ENCODE measurements at places on chromosomes 7 and 10.

- no peak for DNase-seq
Observed at GRCh38 chr10:125609859-125610258, 73.1 kb downstream of the TEX36 start.

GRCh38 chr10:104416851-104417250, 63.2 kb downstream of the CFAP58 start:
- no peak for DNase-seq

- DNase-seq: no peak
Observed at GRCh38 chr10:71145352-71145945, 66.9 kb upstream of the UNC5B start.

- no peak for DNase-seq
Observed at GRCh38 chr7:51255536-51256208, 60.9 kb downstream of the COBL start.

GRCh38 chr10:102422545-102423129, 2.0 kb downstream of the FBXL15 start:
- DNase-seq: peak; percentile 63

DNA sequence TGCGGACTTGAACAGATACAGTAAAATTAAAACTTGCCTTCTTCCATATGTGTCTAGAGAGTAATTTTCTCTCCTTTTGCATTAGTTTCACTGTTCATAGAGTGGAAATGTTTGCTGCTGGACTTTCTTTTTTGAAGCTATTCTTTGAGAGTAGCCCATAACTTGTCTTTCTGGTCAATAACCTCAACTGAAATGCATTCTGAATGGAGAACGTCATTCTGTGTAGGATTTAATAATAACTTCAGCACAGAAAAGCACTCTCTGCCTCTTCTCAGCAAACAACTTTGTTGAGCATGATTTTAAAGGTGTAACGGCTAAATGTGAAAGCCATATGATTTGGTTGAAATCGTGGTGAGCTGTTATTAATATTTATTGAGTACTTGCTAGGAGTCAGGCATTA, 111.8 kb downstream of the CUX1 start:
- DNase-seq: no peak

- peak; percentile 14 for DNase-seq
Observed at GRCh38 chr7:17991866-17992648, 35.6 kb downstream of the PRPS1L1 start.

DNA sequence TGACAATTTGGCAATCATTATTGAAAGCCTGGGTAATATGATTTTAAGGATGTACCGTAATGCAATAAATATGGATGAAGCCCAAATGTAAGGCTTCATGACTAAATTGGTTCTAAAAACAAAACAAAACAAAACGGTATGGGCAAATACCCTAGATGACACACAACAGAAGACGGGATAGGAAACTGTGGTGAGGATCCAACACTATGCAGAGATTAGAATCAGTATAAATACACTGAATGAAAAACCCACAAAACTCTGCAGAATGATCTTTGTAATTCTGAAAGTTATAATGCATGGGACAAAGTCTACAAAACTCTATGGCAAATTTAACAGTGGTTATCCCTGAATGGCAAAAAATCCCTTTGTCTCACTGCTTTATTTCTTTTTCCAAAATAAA, 57.6 kb downstream of the MALSU1 start:
- DNase-seq: peak; percentile 14

DNA sequence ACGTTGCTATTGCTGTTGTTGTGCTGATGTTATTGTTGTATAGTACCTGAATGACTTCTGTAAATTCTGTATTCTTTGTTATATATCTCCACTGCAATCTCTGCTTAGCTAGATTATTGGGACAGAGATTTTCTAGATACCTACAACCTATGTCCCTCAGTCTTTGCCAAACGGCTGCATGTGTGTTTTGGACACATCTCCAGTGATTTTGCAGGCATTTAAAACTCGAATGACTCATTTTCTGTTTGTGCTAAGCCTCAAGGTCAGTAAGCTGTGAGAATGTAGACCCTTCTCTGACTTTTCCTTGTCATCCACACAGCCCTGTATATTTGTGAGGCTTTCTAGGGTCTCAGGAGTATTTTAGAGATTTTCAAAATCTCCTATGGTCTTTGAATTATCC, 410.7 kb downstream of the POM121L12 start:
- no peak for DNase-seq

DNA sequence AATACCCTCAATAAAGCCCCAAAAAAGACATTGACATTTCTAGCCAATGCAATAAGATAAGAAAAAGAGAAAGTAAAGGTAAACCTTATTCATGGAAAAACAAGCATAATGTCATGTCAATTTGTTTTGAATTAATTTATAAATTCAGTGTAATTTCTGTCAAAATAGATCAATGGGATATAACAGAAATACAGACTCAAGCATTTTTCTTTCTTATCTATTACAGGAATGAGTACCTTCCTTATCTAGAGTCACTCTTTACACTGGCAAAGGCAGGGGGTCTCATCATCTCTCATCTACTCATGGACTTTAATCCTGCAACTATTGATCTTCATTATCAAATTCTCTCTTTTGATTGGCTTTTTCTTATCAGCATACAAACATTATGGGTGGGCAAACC, 127.1 kb upstream of the SHH start:
- no peak for DNase-seq

DNA sequence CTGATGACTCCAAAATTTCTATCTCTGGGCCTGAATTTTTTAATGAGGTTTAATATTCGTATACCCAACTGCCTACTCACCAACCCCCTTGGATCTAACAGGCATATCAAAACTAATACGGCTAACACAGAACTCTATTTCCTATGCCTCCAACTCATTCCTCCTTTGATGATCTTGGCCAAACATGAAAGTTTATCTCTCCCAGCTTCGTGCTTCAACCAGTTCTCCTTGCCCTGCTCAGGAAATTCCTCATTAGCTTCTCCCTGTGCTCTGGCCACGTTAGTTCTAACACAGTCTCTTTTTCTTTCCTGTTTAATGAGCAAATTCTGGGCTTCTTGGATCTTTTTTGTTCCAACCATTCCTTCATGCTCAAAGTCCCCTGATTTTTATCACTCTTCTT, 138.9 kb upstream of the PTN start:
- no peak for DNase-seq

GRCh38 chr7:5232485-5232837, 42.4 kb downstream of the WIPI2 start:
- no peak for DNase-seq

DNA sequence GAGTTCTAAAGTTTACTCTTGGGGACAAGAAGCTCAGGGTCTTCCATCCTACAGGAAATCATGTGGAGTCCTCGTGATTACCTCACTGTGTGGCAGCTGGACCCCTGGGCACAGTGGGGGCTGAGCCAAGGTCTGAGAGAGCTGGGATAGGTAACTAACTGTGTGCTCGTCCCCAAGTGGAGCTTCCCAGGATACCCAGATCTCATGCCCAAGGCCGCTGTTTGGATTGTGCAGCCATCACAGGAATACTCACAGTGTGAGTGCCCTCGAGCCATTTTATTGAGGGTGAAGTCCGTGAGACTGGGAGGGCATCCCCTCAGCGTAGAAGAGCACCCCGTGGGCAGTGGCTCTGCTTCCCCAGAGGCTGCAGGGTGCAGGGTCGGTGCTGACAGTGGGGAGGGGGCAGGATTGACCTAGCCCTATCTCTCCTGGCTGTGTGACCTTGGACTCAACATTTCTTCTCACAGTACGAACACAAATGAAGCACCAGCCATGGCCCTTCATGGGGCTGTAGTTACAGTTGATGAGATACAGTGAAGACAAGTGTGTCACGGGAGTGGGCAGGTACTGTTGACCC, 69.6 kb upstream of the LEP start:
- DNase-seq: no peak

DNA sequence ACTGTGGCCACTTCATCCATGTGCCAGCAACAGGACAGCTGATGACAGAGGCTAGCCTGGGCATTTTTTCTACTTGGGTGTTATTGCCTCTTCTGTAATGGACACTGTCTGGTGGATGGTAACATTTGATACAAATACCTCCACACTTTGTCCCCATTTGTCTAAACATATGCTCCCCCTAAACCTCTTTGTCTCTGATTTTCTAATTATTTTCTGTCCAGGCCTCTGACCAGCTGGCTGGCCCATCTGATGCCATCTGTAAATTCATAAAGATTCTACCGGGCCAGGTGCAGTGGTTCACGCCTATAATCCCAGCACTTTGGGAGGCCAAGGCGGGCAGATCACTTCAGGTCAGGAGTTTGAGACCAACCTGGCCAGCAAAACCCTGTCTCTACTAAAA, 84.7 kb upstream of the IFRD1 start:
- no peak for DNase-seq

DNA sequence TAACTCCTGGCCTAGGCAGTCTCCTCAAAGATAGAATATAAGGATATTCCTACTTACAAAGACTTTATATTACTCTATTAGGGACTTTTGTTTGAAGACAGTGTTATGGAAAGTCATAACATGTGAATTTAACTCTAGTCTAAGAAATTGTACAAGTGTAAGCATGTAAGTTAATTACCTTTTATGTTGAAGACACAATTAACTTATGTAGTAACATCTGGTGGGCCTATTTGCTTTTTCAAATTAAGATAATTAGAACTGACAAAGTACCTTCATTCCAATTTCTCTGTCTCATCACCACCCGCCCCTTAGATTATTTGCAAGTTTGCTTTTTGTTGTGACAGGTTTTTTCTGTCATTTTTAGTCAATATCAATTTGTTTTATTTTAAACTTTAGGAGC, 126.0 kb upstream of the THSD7A start:
- DNase-seq: no peak

- no peak for DNase-seq
Observed at GRCh38 chr7:23230641-23231101, 15.9 kb upstream of the GPNMB start.

DNA sequence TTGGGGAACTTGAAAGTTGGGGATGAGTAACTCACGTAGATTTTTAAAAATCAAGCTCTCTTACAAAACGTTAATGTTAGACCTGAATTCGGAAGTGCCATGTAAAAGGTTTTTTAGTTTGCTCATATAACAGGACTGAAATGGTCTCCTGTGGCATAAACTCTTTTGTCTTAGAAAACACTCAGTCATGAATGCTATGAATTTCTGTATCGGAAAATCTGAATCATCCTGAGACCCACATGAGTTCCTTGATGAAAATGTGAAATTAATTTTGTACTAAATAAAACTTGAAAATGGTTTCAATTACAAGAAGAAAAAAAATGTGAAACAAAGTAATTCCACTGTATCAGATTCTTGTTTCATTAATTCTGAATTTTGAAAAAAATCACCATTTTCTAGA, 134.8 kb upstream of the BMPER start:
- DNase-seq: no peak

DNA sequence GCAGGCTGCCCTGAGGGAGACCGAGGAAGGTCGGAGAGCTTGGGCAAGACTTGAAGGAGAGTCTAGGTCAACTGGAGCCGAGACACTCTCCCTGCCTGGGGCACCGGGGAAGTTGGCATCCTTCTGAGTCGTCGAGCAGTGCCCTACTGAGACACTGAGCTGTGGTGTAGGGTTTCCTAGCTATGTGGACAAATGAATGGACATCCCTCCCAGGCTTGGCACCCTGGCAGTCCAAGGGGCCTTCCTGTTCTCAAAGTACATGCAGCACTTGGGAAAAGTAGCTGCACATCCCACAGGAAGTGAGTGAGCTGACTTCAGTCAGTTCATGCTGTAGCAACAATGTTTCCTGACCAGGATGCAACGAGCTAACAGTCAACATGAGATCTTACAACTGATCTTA, 57.2 kb upstream of the INPP5A start:
- no peak for DNase-seq

- DNase-seq: no peak
Observed at GRCh38 chr7:120412139-120413050, 139.4 kb downstream of the KCND2 start.

DNA sequence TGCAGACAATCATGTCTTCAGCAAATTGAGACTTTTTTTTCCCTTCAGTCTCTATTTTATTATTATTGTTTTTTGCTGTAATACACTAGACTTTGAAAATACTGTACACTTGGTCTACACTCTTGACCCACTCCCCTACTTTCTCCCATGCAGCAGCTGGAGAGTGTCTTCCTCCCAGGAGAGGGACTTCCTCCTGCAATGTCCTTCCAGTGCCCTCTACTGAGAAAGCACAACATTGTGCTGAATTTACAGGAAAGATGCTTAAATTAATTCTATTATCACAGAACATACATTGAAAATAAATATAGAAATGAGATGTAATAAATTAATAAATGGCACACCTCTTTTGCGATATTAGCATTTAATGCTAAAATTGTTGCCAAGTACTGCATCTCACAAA, 411.3 kb downstream of the CCSER2 start:
- no peak for DNase-seq

GRCh38 chr7:74568658-74569057, 88.9 kb upstream of the GTF2I start:
- no peak for DNase-seq

DNA sequence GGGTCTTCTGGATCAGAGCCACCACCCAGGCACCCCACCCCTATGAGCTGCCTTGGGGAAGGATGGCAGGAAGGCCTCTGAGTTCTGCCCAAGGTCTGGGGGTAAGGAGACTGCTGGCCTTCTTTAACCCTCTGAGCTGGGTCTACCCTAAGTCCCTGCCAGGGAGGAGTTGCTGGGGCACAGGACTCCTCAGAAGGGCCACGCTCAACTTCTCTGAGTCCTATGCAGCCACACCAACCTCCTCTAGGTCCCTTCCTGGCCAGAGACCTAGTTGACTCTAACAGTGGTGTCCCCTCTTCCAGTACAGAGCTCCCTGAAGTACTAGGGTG, 2.6 kb upstream of the NEURL1 start:
- DNase-seq: no peak

GRCh38 chr7:138554674-138555073, 94.6 kb downstream of the TRIM24 start:
- DNase-seq: no peak

GRCh38 chr10:61125560-61126170, 181.7 kb upstream of the RHOBTB1 start:
- no peak for DNase-seq

GRCh38 chr10:117107238-117107637, 30.8 kb downstream of the VAX1 start:
- no peak for DNase-seq

DNA sequence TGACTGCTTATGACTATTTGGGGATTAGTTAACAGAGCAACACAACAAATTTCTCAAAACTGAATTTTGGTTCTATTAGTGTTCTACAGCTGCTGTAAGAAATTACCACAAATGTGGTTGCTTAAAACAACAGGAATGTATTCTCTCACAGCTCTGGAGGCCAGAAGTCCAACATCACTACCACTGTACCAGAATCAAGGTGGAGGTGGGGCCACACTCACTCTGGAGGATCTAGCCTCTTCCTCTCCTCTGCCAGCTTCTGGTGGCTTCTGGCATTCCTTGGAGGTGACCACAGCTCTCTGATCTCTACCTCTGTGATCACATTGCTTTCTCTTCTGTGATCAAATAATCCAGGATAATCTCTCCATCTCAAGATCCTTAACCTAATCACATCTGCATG, 194.7 kb upstream of the BMPER start:
- no peak for DNase-seq

DNA sequence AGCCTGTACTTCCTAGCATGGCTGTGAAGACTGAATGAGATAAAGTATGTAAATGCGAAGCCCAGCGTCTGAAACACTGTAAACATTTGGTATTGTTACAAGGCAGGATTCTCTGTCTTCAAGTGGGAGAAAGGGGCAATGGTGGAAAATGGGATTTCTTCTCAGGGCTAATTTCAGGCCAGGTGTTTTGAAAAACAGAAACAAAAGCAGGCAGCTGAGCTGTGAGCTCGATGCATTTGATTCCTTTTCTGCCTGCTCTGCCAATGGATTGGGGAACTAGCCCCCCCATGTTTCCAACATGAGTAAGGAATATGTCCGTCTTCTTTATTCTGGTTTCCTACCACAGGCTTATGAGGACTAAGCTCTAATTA, 732.1 kb upstream of the AUTS2 start:
- no peak for DNase-seq

GRCh38 chr7:18820981-18821380, 296.5 kb downstream of the TWIST1 start:
- no peak for DNase-seq

Data from CD4-positive, alpha-beta T cell treated with Interferon alpha-2 for 1 hour (primary cell).